ENCODE measurements at places on chromosomes 4 and X.
A peak's percentile ranks its signal among the peaks of the same experiment; 100 is the strongest.

DNA sequence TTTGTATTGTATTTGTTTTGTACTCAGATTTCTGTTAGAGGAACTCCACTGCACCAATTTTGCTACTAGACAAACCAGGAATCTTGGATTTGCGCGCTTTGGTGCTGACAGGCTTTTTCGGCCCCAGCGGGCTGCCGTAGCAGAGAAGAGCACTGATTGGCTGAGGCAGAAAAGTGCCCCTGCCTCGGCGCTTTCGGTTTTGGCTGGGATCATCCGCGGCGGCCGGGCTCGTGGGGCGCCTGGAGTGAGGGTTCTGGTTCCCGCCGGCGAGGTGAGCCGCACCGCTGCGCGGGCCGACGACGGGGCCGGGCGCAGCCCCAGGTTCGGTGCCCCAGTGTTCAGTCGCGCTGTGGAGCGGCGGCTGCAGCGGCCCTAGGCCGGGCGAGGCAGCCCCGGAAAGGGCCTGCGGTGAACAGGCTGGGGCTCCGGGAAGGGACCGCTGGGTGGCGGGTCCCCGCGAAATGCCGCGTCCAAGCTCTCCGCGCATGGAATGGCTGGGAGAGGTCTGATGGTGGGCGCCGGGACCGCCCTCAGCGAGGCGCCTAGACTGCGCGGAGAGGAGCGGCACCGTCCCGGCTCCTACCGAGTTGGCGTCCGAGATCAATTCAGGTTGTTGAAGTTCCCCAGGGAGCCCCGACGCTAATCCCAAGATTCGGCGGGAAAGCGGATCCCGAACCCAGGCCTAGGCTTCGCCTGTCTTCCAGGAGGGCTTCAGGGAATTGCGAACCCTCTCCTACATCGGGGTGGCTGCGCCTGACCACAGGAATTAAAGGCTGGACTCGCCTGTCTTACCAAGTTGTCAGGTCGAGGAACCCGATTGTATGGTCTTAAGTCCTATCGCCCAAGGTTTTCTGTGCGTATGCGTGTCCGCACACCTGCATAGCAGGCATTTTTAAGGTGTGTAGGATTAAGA is at the start of gene LSM6:
LSM6 (plus strand) TSS at position 178 of the 913 bp plus-strand sequence. CDS start 7,204 bp downstream, outside the sequence.
- peak; percentile 70 for DNase-seq

DNA sequence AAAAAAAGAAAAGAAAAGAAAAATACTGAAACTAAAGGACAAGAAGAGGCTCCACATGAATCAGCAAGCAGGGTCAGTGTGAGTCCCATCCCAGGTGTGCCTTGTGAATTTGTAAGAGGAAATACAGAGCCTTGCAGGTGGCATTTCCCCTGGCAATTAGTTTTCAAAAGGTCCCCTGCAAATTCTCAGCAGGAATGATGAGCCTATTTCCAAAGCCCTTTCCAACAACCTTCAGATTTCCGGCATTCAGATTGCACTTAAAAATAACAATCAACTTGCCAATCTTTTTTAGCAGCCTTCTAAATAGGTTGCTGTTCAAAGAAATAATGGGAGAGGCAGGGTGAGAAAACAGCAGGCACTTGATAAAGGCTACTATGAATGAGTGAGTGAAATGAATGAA is 66.4 kb upstream of the OR13H1 start:
- no peak for DNase-seq

DNA sequence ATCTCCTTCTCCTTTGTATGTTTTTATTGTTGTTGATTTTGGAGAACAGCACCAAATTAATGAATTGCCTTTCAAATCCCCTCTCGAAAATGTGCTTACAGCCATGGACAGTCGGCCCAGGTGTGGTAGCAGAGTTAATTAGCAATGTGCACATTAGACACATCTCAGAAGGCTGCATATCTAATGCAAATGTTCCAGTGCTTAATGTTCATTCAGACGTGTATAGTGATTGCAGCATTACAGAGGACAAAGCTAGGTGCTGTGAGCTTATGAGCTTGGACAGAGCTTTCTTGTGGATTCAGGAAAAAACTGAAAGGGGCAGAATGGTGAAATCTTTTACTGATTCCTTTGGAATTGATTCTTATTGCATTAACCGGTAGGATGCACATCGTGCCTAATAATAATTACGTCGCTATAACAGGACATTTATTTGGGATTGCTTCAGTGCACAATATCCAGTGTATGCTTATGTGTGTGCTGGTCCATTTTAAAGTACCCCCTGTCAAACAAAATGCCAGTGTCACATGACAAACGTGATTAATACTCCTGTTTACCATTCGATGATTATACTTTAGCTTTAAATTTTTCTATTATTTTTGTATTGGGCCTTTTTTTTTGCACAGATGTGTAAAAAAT is 552.9 kb upstream of the EPHA5 start:
- DNase-seq = no peak

- DNase-seq = peak; percentile 66
Observed at GRCh38 chrX:20595928-20596575, 329.3 kb upstream of the RPS6KA3 start.

DNA sequence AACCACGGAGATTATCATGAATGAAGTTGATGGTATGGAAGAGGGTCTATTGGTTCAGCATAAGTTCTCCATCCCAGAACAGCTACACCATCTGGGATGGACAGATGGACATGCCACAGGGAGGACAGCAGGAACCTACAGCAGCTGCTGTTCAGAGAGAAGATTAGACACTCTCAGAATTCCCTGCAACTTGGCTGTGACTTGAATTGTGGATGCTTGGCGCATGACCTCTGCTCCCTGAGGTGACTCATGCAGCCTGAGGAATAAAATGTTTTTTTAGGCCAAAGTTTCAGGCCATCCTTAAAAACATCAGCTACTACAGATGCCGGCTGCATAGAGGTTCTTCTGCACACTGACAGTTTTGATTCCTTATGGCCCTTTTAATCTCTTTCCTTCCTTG is 97.3 kb downstream of the RS1 start:
- DNase-seq = no peak

DNA sequence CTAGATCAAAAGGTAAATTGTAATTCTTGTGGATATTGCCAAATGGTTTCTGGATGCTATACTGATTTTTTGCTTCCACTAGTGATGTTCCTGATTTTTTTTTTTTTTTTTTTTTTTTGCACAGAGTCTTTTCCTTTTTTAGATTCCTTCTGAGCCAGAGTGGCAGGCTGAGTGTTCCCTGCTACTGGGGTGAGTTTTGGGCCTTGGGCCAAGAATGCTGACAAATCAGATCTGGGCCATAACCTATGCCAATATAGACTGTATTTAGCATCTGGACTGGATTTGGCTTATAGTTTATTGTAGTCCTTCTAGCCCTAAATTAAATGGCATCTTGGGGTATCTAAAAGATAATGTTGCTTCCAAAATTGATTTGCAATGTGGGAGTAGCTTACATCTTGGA is 52.8 kb downstream of the REPS2 start:
- no peak for DNase-seq

DNA sequence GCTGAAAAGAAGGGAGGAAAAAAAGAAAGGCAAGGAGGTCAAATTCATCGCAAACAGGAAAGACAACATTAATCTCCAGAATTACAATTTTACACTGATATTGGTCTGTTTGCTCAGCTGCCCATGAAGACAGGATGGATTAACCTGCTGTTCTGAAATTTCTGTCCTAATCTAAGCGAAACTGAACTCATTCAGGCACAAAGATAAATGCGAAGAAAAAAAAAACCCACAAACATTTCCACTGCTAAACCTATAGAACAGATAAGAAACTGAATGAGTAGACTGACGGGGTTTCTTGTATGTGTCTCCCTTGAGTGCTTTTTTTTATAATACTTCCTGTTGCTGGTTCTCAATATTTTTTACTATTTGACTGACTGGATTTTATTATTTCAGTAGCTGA is 251.8 kb upstream of the FTHL17 start:
- no peak for DNase-seq

DNA sequence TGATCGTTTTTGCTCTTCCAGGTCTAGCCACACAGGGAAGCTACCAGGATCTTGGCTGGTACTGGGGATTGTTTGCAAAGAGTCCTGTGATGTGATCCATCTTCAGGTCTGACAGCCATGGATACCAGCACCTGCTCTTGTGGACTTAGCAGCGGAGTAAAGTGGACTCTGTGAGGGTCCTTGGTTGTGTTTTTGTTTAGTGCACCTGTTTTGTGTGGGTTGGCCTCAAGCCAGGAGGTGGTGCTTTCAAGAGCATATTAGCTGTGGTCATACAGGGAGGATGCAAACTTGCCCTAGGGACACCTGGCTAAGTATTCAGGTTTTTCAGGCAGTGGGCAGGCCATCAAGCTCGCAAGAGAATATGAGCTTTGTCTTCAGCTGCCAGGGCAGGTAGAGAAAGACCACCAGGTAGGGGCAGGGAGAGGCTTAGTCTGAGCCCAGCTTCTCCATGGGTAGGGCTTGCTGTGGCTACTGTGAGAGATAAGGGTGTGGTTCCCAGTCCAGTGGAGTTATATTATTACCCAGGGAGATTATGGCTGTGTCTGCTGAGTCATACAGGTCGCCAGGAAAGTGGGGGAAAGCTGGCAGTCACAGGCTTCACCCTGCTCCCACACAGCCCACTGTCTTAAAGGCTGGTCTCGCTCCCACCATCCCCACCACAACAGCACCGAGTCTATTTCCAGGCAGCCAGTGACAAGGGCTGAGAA is 293.7 kb downstream of the PCDH18 start:
- DNase-seq = no peak

DNA sequence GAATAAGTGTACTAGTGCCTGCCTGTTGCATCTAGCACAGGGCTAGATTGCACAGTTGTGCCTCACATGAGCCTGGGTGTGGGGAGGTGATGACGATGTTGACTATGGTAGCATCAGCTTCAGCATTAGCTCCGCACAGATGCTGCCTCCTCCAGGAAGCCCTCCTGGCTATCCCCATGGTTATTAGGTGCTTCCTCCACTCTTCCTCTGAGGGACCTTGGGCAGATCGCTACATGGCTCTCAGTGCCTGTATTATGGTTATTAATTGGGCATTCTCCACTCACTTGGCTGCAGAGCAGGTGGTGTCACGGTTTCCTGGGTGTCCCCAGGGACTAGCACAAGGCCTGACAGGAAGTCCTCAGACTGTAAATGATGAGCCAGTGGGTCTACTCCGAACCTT is 325.6 kb downstream of the ARHGAP10 start:
- no peak for DNase-seq

DNA sequence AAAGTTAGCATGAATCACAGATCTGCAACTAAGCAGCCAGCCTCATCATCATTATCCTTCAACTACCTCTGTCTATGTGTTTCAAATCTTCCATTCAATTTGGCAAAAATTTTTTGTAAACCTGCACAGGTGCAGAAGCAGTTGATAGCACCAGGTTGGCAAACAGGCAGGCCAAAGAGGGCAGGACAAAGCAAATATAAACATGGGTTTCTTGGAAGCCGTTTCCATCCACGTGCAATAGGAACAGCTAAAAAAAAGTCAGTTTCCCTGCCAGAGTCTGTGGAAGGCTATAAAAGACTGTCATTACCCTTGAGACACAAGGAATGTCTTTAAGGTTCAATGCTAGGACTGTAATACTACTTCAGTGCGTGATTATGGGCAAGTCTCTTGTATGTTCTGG is 253.2 kb downstream of the PDHA2 start:
- no peak for DNase-seq

DNA sequence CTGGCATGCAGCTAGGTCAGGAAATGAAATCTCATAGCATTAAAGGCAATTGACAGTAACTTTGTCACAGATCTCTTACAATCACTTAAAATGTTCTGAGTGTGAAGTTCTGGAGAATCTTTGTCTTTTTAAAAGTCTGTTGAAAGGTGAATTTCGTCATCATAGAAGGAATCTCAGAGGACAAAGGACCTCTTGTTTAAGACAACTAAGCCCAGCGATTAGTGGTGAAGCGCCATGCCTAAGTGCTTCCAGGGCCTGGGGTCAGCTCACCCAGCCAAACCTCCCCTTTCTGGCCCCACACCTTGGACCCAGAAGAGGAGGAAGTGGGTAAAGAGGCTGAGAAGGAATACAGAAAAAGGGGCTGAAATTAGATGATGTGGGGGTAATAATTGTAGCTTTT is 8.5 kb downstream of the FRMD7 start:
- DNase-seq = no peak

GRCh38 chr4:154307451-154307850 is 184.1 kb downstream of the DCHS2 start:
- no peak for DNase-seq

DNA sequence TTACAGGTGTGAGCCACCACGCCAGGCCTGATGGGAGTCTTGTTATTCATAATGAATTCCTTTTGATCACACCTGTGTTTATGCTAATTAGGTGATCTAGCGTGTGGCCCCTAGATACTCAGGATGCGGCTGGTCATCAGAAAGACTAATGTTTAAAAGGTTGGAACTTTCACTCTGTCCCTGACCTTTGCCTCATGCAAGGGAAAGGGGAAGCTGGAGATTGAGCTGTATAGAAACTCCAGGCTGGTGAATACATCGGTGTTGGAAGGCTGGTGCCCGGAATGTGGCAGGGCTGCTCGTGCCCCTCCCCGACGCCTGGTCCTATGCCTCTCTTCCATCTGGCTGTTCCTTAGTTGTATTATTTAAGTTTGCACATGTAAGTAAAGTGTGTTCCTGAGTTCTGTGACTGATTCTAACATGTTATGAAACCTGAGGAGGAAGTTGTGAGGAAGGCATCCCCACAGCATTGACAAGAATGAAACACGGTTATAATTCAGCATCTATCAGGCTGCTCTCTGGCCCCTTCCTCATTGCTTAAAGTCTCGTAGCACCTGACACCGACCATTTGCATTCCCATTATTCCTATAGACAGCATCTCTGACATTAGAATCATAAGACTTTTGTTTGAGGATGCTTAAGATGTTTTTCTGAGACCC is 28.9 kb downstream of the CASP3 start:
- DNase-seq = no peak

- DNase-seq = no peak
Observed at GRCh38 chr4:100081491-100081890, 108.8 kb downstream of the DDIT4L start.

DNA sequence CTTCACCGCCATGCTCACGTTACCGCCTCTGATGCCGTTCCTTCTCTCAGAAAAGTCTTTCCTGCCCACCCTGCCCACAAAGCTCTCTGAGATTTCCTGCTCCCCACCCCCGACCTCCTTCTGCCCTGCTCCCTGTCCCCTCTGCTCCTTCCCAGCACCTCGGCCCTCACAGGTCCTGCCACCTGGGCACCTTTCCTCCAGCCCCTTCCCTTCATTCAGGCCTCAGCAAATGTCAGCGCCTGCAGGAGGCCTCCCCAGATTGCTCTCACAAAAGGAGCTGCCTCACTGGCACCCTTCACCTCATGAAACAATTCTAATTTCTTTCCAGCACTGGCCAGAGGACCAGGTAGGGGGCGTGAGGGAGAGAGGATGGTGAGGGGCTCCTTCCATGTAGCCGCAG is 33.6 kb upstream of the MXD4 start:
- DNase-seq = no peak

DNA sequence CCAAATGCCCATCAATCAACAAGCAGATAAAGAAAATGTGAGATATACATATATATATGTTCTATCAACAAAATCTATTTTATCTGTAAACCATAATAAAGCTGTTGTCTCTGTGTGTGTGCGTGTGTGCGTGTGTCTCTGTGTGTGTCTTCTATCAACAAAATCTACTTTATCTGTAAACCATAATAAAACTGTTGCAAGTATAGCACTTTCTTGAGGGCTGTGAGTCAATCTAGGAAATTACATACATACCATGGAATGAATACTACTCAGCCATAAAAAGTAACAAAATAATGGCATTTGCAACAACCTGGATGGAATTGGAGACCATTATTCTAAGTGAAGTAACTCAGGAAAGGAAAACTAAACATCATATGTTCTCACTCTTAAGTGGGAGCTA is 12.5 kb upstream of the PLK4 start:
- DNase-seq = no peak
